CD8-positive, alpha-beta T cell (primary cell): ENCODE measurements at places on chromosomes 4 and X.

- no peak for DNase-seq
Observed at GRCh38 chr4:108533876-108534275, 86.5 kb upstream of the RPL34 start.

DNA sequence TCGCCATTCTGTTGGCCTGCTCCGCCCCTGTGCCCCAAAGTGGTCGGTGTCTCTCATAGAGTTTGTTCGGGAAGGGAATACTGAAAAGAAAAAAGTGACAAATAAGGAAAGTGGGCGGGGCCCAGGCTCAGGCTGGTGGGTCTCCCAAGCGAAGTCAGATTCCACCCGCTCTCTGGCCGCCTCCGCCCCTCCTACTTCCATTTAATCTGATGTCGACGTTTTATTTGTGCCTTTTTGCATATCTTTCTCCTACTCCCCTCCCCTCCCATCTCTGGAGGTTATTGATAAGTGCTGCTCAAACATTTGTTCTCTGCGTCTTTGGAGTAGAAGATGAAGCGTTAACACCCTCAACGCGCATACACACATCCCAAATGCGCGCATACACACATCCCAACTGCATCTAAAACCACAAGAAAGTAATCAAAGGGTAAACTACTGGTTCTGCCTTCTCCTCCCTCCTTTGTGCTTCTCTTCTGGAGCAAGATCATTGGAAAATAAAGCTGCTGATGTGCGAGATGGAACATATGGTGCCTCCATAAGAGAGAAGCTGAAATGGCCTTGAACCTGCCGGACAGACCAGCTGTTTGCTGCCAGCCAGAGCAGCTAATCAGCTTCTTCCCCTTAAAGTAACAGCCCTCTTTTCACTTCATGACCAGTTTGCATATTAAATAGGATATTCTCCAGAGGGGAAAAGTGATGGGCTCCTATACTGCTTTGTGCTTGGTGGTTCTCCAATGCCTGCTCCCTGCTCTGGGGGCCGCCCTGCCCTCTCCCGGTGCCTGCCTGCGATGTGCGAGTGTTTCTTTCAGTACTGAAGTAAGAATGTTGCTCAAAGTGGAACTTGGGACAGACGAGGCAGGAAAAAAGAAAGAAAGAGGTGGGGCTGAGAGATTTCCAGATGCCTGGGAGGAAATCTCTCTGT, 3.1 kb downstream of the MAMLD1 start:
- DNase-seq = no peak

DNA sequence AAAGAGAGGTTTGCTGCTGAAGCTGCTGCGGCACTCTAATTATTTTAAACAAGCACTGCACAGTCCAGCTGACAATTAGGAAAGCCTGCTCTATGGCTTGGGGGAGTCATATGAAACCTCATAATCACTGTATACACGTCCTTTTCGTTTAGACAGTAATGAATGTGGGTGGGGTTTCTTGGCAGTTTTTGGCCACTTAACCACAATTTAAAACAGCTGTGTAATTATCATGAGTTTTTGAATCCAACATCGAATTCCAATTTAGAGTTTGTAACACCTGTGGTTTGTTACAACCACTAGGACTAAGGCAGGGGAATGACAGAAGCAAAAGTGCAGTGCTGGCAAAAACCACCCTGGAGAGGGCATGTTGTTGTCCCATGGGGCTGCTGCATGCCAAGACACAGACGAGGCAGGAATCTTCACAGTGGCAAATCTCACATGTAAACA, 99.5 kb downstream of the CXXC4 start:
- DNase-seq = no peak

GRCh38 chrX:119971184-119971583, 27.6 kb upstream of the NKAP start:
- no peak for DNase-seq

DNA sequence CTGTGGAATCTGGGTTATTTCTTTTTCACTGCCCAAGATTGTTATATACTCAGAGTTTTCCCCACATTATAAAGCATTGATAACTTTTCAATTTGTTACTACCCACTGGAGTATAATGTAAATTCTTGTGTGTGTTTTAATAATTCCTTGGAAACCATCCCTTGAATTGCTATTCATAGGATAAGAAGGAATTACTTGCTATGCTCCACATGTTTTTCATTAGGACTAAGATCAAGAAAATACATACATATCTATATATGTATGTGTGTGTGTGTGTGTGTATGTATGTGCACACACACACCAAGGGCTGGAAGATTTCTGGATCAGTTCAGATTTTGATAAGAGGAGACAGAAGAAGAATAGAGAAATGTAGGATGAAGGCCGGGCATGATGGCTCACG, 206.4 kb upstream of the JADE1 start:
- DNase-seq = no peak

DNA sequence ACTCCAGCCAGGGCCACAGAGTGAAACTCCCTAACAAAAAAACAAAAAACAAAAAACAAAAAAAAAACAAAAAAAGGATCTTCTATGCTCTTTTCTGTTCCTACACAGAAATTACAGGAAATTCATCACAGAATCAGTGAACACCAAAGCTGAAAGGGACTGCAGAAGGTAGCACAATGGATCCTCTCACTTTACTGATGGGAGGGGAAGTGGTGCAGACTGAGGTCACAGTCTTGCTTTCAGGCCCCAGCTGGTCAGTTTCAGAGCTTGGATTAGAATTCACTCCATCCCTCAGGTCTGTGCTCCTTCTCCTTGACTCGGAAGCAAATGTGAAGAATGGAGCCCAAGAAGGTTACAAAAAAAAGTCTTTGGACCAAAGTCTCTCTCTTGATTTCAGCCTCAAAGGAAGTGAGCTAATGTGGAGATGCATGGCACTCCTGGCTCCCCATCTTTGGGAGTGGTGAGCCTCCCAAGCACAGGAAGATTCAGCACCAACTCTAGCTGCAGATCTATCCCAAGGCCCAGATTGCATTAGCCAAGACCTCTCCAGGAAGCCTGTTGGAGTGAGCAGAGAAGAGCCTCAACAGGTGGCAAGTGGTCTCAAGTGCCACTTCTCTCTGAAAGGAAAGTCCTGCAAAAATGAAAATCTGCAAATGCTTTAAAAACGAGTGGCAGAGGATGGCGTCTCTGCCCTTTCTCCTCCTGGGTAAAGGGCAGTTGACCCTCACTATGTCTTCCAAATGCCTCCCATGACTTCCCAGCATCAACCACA, 176.0 kb downstream of the MAML3 start:
- DNase-seq = no peak

GRCh38 chr4:98098764-98099163, 44.5 kb downstream of the STPG2 start:
- DNase-seq = no peak

DNA sequence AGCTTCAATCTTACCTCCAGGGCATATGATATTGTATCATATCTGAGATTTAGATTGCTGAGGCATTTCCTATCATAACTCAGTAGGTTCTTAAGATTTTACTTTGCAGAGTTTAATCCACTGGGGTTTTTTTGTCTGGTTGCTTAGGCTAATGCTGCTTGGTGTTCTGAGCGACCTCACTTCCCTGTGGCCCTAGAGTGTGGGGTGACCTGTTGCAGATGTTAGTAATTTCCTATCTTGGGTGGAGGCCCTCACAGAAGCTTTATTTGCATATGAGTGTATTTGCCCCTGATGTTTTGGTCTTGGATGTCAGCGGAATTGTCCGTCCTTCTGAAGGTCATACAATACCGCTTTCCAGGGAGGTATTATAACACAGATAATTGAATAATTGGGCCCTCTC, 137.1 kb downstream of the NDST3 start:
- DNase-seq = no peak
